ENCODE measurements at places on chromosomes 7 and 10.

- no peaks in the 10 kb centered on the region for H3K27me3 ChIP-seq
- H3K27ac ChIP-seq = peak overlapping the region; percentile 56
- no peak overlapping the region for H3K4me3 ChIP-seq
- peaks cover 39% of the 10 kb centered on the region for H3K4me1 ChIP-seq
- H3K36me3 ChIP-seq = no peaks in the 10 kb centered on the region
Observed at GRCh38 chr10:61869774-61870525, 31.5 kb upstream of the ARID5B start.

GRCh38 chr7:52095861-52096260 is 779.3 kb upstream of the COBL start:
- H3K4me1 ChIP-seq = no peaks in the 10 kb centered on the region
- no peaks in the 10 kb centered on the region for H3K27me3 ChIP-seq
- H3K27ac ChIP-seq = no peak overlapping the region
- DNase-seq = no peak
- no peaks in the 10 kb centered on the region for H3K36me3 ChIP-seq

- no peak overlapping the region for H3K27ac ChIP-seq
- no peak overlapping the region for H3K4me3 ChIP-seq
- H3K27me3 ChIP-seq = no peaks in the 10 kb centered on the region
- no peak for DNase-seq
- H3K36me3 ChIP-seq = no peaks in the 10 kb centered on the region
Observed at GRCh38 chr7:11706666-11707605, 125.1 kb downstream of the THSD7A start.

DNA sequence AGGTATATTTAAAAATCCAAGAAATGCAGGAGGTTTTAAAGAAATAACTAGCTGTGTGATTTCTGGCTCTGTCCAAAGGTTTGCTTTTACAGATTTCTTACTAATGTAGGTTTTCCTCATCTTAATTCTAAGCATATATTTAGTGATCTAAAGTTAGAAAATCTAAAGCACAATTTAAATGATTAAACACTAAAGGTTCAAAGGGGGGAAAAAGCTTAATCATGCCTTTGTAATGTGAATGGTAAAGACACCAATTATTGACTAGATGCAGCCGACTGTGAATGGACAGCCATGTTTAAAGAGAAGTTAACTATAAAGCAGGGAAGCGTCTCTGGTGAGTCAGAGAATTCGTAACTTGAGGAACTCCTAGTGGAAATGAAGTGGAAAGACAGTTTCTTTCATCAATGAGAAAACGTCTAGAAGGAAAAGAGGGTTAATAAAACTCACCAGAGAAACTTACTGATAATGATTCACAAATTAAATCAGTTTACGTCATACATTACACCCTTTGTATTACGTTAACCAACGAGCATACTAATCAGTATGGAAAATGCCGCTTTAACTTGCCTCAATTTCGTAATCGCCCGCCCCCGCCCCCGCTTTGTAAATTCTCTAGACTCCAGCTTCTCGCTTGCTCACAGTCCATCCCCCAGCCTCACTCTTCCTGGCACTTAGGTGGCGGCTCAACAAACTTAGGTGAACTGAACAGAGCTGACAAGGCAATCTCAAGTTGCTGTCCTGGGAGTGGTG is 1.1 kb upstream of the HBP1 start:
- H3K27me3 ChIP-seq = no peaks in the 10 kb centered on the region
- peak; percentile 81 for DNase-seq
- H3K27ac ChIP-seq = peak overlapping the region; percentile 84
- H3K4me1 ChIP-seq = peaks cover 5% of the 10 kb centered on the region

DNA sequence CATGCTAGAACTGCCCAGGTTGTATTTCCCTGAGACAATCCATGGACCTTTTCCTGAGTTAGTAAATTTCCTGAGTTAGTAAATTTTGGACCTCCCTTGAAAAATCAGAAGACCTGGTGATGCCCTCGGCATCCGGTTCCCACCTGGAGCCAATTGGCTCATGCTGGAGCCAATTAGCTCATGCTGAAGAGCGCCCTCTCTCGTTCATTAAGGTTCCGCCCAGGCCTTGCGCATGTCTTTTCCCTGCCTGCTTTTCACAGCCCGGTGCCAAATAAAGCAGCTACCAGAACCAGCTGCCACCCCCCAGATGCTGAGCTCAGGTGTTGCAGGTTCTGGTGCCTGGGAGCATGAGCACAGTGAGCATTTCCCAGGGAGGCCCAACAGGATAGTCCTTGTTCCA is 96.2 kb downstream of the APBB1IP start:
- no peaks in the 10 kb centered on the region for H3K36me3 ChIP-seq
- no peak overlapping the region for H3K27ac ChIP-seq
- no peak for DNase-seq
- H3K4me3 ChIP-seq = no peak overlapping the region
- H3K27me3 ChIP-seq = no peaks in the 10 kb centered on the region
- no peaks in the 10 kb centered on the region for H3K4me1 ChIP-seq

GRCh38 chr7:95056901-95057300 is 149.5 kb downstream of the PPP1R9A start:
- H3K27me3 ChIP-seq = no peaks in the 10 kb centered on the region
- no peak overlapping the region for H3K4me3 ChIP-seq
- no peak overlapping the region for H3K27ac ChIP-seq

GRCh38 chr10:55203319-55203718 is 402.3 kb upstream of the PCDH15 start:
- DNase-seq = no peak
- H3K4me1 ChIP-seq = no peaks in the 10 kb centered on the region
- H3K27me3 ChIP-seq = no peaks in the 10 kb centered on the region

- no peak overlapping the region for H3K4me3 ChIP-seq
- no peaks in the 10 kb centered on the region for H3K27me3 ChIP-seq
- DNase-seq = no peak
- no peaks in the 10 kb centered on the region for H3K36me3 ChIP-seq
Observed at GRCh38 chr7:38700116-38700515, 68.9 kb upstream of the AMPH start.

DNA sequence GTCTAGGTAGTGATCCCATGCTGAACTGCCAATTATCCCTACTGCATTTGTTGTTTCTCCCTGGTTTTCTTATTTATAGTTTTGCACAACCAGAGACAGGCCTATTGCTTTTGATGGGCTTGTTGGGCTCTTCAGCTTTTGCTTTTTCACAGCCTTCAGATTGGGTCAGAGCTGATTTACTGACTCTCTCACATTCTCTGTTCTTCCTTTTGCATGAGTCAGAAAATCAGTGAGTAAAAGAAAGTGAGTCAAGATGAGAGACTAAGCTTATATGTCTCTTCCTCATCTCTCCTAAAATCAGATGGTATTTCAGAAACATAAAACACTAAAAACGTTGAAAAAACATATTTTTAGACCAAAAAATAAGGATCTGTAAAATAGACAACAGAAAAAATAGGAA is 1135.4 kb downstream of the XPNPEP1 start:
- H3K27me3 ChIP-seq = no peaks in the 10 kb centered on the region
- H3K4me3 ChIP-seq = no peak overlapping the region
- H3K36me3 ChIP-seq = no peaks in the 10 kb centered on the region

GRCh38 chr10:12823328-12823727 is 178.2 kb downstream of the CCDC3 start:
- DNase-seq = no peak
- H3K27me3 ChIP-seq = no peaks in the 10 kb centered on the region
- no peak overlapping the region for H3K4me3 ChIP-seq
- H3K27ac ChIP-seq = no peak overlapping the region
- H3K4me1 ChIP-seq = peaks cover 13% of the 10 kb centered on the region

DNA sequence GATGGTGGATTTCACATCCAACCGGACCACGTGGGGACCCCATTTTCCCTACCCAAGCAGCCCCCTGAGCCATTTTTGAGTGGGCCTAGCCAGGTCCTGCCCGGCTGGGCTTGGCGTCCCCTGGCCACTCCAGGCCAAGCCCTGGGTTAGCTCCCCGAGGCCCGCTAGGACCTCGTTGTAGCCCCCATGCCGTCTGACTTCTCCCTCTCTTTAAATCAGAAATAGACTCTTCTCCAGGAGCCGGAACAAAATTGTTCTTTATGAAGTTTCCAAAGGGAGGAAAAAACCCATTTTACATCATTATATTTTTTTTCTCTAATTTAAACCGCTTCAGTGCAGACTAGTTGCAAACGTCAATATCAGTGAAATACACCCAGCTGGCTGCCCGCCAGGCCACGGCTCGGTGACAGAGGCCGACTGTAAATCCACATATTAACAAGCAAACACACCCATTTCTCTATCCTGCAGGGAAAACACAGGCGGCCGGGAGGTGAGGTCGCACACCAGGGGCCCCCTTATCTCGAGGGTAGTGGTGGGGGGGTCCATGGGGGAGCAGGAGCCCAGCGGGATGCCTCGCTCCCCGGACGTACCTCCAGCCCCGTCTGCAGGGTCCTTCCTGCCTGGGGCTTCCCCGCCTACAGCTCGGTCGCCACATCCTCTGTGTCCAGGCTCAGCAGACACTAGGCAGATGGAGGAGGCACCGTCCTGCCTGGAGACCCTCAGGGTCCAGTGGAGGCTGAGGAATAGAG is 72.7 kb downstream of the ELFN1 start:
- peak overlapping the region; percentile 17 for H3K4me3 ChIP-seq
- H3K4me1 ChIP-seq = peaks cover 8% of the 10 kb centered on the region
- H3K36me3 ChIP-seq = no peaks in the 10 kb centered on the region
- DNase-seq = peak; percentile 60

- no peak overlapping the region for H3K27ac ChIP-seq
- DNase-seq = no peak
- no peak overlapping the region for H3K4me3 ChIP-seq
- H3K27me3 ChIP-seq = no peaks in the 10 kb centered on the region
- no peaks in the 10 kb centered on the region for H3K36me3 ChIP-seq
- H3K4me1 ChIP-seq = no peaks in the 10 kb centered on the region
Observed at GRCh38 chr7:79608005-79608404, 154.5 kb upstream of the MAGI2 start.

- no peaks in the 10 kb centered on the region for H3K27me3 ChIP-seq
- peaks cover 14% of the 10 kb centered on the region for H3K4me1 ChIP-seq
- peak; percentile 80 for DNase-seq
- H3K36me3 ChIP-seq = no peaks in the 10 kb centered on the region
- peak overlapping the region; percentile 88 for H3K27ac ChIP-seq
Observed at GRCh38 chr10:102643336-102644065, 778 bp upstream of the TRIM8 start.

DNA sequence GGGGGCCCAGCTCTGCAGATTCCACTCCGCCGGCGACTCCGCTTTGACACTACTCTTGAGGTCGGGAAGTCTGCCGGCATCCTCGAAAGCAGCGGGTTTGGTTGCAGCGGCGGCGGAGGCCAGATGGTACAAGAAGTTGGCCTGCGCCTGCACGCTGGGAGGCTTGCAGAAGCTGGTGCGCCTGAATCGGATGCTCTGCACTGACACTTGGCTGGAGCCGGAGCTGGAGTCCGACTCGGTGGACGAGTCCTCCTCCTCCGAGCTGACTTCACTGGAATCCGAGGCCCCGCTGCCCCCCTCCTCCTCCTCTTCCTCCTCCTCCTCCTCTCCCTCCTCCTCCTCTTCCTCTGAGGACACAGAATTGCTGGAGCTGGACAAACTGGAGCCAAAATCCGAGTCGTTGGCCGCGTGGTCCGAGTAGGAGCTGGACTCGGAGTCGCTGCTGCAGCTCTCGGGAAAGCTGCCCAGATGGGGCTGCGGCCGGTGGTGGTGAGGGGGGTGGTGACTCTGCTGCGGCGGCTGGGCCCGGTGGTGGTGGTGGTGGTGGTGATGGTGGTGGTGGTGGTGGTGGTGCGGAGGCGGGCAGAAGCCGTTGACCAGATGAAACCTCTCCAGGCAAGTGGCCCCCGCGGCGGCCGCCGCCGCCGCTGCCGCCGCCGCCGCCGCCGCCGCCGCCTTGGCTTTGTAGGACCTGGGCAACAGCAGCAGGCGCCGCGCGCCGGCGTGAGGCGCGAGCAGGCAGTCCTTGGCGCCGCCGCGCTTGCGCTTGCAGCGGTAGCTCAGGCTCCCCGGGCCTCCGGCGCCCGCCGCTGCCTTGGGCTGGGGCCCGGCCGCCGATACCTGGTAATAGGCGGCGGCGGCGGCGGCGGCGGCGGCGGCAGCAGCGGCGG is 9.0 kb downstream of the SKIDA1 start:
- peak; percentile 75 for DNase-seq
- peak overlapping the region; percentile 33 for H3K27ac ChIP-seq
- H3K36me3 ChIP-seq = no peaks in the 10 kb centered on the region

GRCh38 chr7:90248706-90249105 is 3.7 kb downstream of the CFAP69 start:
- no peak overlapping the region for H3K4me3 ChIP-seq
- no peaks in the 10 kb centered on the region for H3K36me3 ChIP-seq

DNA sequence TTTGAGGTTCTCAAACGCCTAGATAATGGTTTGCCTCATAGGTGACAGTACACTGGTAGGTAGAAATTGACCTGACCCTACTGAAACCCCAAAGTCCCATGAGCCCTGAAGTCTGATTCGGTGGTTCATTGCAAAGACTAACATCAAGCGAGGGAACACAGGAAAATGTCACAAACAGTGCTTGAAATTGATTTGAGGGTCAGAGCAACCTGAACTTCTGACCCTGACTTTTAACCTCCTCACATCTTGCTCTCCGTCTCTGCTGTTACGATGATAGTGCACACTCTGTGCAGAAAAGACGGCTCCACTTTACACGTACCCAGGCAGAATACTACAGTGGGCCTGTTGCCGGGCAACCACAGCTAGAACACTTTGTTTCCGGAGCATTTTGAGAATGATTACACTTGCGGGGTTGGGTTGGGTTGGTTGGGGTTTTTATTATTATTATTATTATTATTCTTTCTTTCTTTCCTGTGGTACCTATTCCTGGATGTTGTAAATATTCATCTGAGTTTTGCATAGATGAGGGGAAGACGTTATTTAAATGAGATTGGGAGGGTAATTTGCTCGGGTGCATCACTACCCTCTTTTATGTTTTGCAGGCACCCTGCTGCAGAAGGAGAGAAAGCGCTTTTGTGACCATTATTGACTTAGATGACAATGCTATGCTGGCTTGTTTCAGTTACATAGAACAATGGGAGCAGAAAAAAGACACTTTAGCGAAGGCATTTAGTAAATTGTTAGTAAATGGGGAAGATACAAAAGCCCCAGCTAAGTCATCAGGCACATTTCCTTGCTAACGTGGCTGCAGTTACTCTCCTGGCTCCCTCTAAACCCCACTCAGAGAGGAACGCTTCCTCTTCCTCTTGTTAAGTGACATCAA is 438.1 kb upstream of the NRP1 start:
- no peak overlapping the region for H3K27ac ChIP-seq
- H3K27me3 ChIP-seq = no peaks in the 10 kb centered on the region
- H3K4me3 ChIP-seq = no peak overlapping the region

DNA sequence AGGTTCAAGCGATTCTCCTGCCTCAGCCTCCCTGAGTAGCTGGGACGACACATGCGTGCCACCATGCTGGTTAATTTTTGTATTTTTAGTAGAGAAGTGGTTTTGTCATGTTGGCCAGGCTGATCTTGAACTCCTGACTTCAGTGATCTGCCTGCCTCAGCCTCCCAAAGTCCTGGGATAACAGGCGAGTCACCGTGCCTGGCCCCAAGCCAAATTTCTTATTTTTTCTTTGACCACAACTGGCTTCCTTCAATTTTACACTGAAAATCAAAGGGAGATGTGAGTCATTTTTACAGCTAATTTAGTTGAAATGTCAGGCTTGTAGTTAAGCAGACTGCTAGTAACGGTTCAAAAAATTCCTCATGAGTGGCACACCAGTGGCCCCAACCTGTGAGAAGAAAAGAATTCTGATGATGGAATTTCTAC is 7.8 kb downstream of the RNF216 start:
- DNase-seq = peak; percentile 70
- H3K27ac ChIP-seq = peak overlapping the region; percentile 52
- peaks cover 15% of the 10 kb centered on the region for H3K4me1 ChIP-seq
- H3K27me3 ChIP-seq = no peaks in the 10 kb centered on the region
- H3K36me3 ChIP-seq = peaks cover 13% of the 10 kb centered on the region
